Esophagus muscularis mucosa (tissue), 4 donors: ENCODE measurements at places on chromosomes 1 and 21.

DNA sequence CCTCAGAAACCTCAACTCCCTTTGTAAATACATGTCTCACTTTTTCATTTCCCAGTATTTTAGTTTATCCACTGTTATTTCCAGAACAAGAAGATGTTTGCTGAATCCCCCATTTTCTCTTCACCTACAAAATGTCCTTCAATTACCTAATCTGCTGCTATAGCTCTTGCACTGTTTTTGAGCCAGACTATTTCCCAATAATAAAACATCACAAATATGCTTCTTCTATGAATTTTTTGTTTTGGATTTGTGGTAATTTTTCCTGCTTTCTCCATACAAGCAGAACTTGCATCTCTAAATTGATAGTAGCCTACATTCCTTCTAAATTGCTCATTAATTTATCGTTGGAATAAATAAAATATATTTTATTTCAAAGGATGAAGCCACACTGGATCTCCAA lies 199.6 kb upstream of the C1orf87 start:
- no peak for DNase-seq

- DNase-seq: no peak
These were observed at the start of gene FCRLA for GRCh38 chr1:161706482-161707347. Gene FCRLA (plus strand): TSS chr1:161707229. CDS start chr1:161707265, 36 bp downstream.

DNA sequence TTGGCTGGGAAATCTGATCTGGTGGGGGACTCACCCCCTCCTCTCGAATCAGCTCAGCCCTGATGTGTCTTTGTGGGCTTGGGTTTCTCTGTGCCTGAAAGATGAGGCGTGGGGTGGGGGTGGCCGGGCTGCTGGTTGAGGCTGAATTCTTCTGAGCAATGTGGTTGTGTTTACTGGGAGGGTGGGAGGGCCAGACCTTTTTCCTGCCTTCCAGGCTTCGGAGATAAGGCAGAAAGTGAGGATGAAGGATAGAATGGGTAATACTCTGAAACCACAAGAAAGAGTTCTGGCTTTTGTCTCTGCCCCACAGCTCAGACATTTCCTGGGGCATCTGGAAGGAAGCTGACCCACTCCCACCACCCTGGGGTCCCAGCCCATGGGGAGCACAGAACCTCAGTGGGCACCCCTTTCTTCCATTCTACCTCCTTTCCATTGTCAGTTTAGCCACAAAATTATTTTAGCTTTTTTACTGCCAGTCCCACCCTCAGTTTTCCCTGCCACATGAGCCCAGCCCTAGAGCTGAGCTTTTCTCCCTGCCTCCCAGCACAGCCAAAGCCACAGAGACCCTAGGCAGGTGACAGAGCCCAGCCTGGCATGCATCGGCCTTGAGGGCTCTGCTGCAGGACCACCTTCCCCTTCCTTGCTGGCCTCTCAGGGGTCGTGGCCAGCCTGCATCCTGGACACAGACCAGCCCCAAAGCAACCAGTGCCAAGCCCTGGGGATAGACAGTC lies 11.2 kb downstream of the ALX3 start:
- DNase-seq: no peak

GRCh38 chr1:54996869-54997710 lies 1.6 kb upstream of the BSND start:
- DNase-seq: no peak

DNA sequence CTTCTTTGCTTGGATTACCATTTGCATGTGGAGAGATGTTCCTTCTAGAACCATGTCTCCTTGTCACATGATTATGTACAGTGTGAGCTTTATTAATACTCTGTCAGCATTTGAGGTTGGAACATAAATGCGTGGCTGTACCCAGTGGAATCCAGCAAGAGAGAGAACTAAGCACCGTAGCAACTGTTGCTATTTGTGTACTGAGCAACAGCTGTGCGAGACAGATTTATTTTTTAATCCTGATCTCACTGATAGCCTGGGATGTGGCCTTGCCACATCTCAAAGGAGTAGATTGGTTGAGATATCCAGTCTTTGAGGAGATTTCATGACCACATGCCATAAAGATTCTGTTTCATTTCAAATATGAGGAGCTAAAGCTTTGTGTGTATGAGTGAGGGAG lies 43.4 kb downstream of the KIF1B start:
- no peak for DNase-seq

DNA sequence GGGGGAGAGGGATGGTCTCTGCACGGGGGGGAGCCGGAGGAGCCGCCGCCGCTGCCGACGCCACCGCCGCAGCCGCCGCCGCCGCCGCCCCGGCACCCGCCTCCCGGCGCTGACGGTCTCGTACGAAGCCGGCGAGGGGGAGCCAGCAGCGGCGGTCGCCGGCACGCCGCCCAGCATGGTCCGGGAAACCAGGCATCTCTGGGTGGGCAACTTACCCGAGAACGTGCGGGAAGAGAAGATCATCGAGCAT lies 311 bp downstream of the SPEN start:
- no peak for DNase-seq

GRCh38 chr21:43696214-43696613 lies 22.7 kb upstream of the PDXK start:
- DNase-seq: no peak

GRCh38 chr1:226568077-226568831 lies 19.7 kb downstream of the STUM start:
- DNase-seq: no peak
